Stomach (tissue), 19 donors: ENCODE measurements at places on chromosomes 11 and 22. TPM values are rescaled to one million over a fixed set of nuclear protein-coding genes. Genes with fewer than 3 reads are reported as not detected.

GRCh38 chr11:8288824-8289491, 25.3 kb upstream of the LMO1 start:
- H3K4me1 ChIP-seq = peaks cover 2% of the 10 kb centered on the region
- H3K27me3 ChIP-seq = no peaks in the 10 kb centered on the region
- no peak overlapping the region for H3K4me3 ChIP-seq
- no peak for DNase-seq
- H3K36me3 ChIP-seq = no peaks in the 10 kb centered on the region

DNA sequence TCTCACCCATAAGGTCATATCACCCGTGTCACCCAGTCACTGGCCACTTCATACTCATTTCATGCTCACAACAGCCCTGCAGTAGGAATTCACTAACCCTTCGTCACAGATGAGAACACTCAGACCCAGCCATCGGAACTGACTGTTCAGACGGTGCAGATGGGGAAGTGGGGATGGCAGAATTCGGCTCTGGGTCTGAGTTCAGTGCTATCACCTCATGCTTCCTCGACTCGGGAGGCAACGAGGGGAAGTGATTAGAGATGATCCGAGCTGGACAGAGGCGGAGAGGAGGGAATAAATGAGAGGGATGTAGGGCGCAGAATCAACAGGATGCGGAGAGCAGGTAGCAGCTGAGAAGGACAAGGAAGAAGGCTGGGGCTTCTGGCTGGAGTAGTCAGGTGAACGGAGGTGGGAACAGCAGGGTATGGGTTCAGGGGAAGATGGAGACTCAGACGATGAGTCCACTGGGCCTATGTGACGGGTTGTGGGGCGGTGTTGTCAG, 4.7 kb downstream of the B3GNT6 start:
- H3K36me3 ChIP-seq = peaks cover 15% of the 10 kb centered on the region
- H3K27me3 ChIP-seq = peaks cover 65% of the 10 kb centered on the region
- H3K27ac ChIP-seq = no peak overlapping the region
- no peak overlapping the region for H3K4me3 ChIP-seq
- DNase-seq = no peak
- peaks cover 41% of the 10 kb centered on the region for H3K4me1 ChIP-seq

DNA sequence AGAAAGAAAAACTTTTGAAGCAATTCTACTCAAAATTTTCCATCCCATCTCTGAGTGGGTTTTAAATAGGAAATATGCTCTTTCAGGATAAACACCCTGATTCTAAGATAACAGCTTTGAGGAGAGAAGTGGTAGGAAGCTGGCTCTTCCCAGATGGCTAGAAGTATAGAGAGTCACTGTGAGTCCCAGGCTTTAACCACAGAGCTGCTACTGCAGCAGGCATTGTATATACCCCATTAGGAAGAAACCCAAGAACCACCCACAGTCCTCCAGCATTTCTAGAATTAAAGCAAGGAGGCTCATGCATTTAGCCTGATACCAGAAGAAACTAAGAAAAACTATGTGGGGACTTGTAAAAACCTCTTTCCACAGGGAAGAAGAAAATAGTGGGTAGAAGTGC, 1405.6 kb upstream of the TENM4 start:
- H3K36me3 ChIP-seq = no peaks in the 10 kb centered on the region
- no peaks in the 10 kb centered on the region for H3K27me3 ChIP-seq
- no peak overlapping the region for H3K27ac ChIP-seq
- H3K4me3 ChIP-seq = no peak overlapping the region
- no peak for DNase-seq

- no peak for DNase-seq
- no peaks in the 10 kb centered on the region for H3K27me3 ChIP-seq
- no peaks in the 10 kb centered on the region for H3K36me3 ChIP-seq
- H3K4me3 ChIP-seq = no peak overlapping the region
- no peaks in the 10 kb centered on the region for H3K4me1 ChIP-seq
Measured at GRCh38 chr11:117547946-117548345, 220.3 kb downstream of the CEP164 start.

GRCh38 chr11:92272651-92273050, 48.0 kb downstream of the FAT3 start:
- no peak overlapping the region for H3K27ac ChIP-seq
- no peak overlapping the region for H3K4me3 ChIP-seq
- no peaks in the 10 kb centered on the region for H3K27me3 ChIP-seq

DNA sequence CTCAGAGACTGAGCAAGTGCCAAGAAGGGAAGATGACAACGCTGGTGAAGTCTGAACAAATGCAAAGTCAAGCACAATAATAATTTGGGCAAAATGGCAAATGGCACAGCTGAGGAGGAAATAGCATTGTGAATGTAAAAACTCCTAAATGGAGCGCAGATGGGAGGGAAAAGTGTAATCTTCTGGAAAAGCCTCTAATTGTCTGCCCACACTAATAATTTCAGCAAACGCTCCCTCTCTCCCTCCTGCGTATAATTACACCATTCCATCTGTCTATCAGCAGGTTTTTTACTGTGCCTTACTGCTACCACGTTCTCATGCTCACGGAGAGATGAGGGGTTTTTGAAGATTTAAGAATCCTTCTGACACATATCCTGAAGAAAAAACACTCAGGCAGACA, 302.6 kb downstream of the KIRREL3 start:
- H3K36me3 ChIP-seq = no peaks in the 10 kb centered on the region
- peaks cover 12% of the 10 kb centered on the region for H3K27me3 ChIP-seq
- no peak overlapping the region for H3K4me3 ChIP-seq
- DNase-seq = no peak

DNA sequence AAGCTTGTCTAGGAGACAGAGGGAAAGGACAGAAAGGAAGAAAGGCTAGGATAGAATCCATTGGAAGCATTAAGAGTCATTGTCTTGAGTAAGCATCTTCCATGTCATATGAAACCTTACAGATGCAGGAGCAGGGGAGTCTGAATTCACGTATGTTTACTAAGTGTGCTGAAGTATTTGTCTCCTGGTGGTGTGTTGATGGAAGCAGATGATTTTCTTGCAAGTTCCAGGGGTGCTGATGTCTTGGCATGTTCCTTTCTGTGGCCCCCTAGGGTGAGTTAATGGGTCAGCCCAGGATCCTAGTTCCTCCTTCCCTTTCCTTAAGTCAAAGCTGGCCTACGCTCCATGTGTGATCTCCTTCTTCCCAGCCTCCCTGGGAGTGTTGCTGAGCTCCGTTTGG, 110.2 kb downstream of the TEAD1 start:
- H3K27me3 ChIP-seq = no peaks in the 10 kb centered on the region
- H3K4me1 ChIP-seq = no peaks in the 10 kb centered on the region

DNA sequence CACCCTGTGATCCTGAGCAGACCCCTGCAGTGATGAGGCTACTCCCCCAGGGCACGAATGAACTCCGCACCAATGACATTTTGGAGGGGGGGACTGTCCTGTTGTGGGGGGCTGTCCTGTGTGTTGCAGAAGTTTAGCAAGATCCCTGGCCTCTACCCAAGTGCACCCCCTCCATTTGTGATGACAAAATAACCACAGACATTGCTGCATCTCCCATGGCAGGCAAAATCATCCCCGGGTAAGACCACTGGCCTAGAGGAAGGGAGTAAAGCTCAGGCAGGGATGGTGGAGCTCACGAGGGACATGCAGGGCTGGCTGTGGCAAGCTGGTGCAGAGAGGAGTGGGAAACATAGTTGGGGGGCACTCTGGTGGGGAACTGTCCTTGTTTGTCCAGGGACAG, 40.6 kb downstream of the NECTIN1 start:
- no peak overlapping the region for H3K4me3 ChIP-seq
- no peaks in the 10 kb centered on the region for H3K36me3 ChIP-seq
- H3K4me1 ChIP-seq = peaks cover 8% of the 10 kb centered on the region
- H3K27ac ChIP-seq = no peak overlapping the region

GRCh38 chr11:27209562-27210005, 153.4 kb downstream of the CCDC34 start:
- peak overlapping the region; percentile 4 for H3K27ac ChIP-seq
- H3K27me3 ChIP-seq = no peaks in the 10 kb centered on the region
- peaks cover 17% of the 10 kb centered on the region for H3K4me1 ChIP-seq
- H3K4me3 ChIP-seq = no peak overlapping the region
- DNase-seq = peak; percentile 83
- no peaks in the 10 kb centered on the region for H3K36me3 ChIP-seq

- no peaks in the 10 kb centered on the region for H3K27me3 ChIP-seq
- H3K4me3 ChIP-seq = no peak overlapping the region
- H3K27ac ChIP-seq = no peak overlapping the region
- H3K4me1 ChIP-seq = no peaks in the 10 kb centered on the region
- H3K36me3 ChIP-seq = peaks cover 45% of the 10 kb centered on the region
Measured at GRCh38 chr11:100961633-100962032, 168.0 kb downstream of the PGR start.

Gene YIF1A
- total RNA-seq = 12.3 TPM

Gene SYT13
- total RNA-seq = not detected

Gene RHOD
- total RNA-seq = 6.1 TPM

Gene PDGFD
- 4.9 TPM for total RNA-seq

Gene OR4A16
- not detected for total RNA-seq

Gene SMDT1
- 16.0 TPM for total RNA-seq
